ENCODE measurements at places on chromosomes 2 and 18. TPM values are rescaled to one million over a fixed set of nuclear protein-coding genes. Genes with fewer than 3 reads are reported as not detected.

GRCh38 chr2:151165105-151165684 lies 96.5 kb downstream of the RBM43 start:
- DNase-seq = peak; percentile 20

DNA sequence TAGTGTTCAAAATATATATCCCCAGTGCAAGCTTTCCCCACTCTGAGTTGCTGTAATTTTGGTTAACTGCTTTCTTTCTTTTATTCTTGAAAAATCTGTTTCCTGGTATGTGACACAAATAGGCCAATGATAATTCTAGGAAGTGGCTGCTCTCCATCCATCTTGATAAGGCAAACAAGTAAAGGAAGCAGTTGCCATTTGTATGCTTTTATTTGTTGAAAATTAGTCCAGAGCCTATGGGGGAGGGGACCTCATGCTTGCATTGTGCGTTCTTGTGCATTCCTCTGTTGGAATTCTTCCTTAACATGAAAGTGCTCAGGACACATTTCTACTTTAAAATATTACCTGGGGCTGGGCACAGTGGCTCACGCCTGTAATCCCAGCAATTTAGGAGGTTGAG lies 111.2 kb upstream of the FSHR start:
- DNase-seq = no peak

The ASPRV1 gene
- total RNA-seq = 39.5 TPM

The ACTG2 gene
- 5.1 TPM for total RNA-seq

GRCh38 chr2:88591698-88592097 lies 35.6 kb downstream of the EIF2AK3 start:
- no peak for DNase-seq

DNA sequence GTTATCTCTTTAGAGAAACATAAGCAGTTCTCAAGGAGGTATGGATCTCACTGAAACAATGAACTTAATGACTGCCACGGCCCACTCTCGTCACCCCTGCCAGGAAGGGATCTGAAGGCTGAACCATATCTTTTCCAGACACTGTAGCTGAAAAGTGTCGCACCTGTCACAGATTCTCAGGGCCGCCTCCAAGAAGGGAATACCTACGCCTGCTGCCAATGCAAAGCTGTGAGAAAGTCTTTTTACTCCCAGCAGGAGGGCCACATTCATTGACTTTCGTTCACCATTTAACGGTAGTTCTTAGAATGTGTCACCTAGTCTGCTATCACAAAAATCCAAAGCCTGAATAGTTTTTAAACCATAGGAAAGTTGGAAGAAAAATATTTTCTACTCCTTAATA lies 66.7 kb upstream of the SH3BP4 start:
- no peak for DNase-seq

DNA sequence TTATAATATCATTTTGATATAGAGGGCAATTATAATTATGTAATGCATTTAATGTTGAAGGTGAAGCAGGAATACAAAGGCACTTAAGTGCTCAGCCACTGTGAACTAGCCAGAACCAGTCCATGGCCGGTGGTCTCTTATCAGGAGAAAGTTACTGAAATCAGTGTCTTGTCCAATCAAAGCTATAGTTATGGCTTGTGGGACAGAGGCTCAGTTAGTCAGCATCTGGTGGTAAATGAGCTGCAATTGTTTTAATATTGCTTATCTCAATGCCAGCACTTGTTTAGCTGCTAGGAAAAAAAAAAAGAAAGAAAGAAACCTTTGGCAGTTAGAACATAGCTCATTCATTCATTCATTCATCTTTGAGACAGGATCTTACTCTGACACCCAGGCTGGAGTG lies 3.8 kb upstream of the ALS2 start:
- DNase-seq = no peak

DNA sequence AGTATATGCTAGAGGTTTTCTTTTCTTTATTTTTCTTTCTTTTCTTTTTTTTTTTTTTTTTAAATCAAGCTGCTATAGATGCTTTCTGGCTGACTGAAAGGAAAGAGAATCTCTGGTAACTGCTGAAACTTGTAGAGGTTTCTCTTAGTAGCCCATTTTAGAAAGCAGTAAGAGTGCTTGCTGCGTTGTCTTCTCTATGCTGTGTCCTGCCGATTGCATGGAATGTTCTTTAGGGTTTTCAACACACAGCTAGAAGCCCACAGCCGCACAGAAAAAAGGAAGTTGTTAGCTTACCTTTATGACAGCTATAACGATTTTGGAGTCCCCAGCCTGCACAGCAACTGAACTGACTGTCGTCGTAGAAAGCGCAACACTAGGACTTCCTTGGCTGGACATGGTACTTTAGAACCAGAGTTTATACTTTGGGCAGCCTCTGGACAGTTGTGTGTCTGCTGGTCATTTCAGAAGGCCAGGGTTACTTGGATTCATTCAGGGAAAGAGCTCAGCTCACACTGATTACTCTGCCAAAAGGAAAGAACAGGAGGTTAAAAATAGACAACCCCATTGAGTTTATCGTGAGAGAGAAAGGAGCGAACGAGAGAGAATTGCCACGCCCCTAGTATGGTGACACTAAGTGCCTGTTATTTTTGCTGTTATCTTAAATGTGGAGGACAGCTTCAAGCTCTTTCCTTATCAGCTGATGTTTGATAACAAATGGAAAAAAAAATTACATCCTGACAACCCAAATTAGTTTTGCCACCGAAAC lies at the start of gene CCDC141:
Gene CCDC141 (minus strand): TSS at position 592 of the 766 bp plus-strand sequence. CDS start 196 bp downstream, at position 396.
- no peak for DNase-seq

GRCh38 chr2:197514754-197515153 lies 1.1 kb upstream of the MOB4 start:
- DNase-seq = no peak

DNA sequence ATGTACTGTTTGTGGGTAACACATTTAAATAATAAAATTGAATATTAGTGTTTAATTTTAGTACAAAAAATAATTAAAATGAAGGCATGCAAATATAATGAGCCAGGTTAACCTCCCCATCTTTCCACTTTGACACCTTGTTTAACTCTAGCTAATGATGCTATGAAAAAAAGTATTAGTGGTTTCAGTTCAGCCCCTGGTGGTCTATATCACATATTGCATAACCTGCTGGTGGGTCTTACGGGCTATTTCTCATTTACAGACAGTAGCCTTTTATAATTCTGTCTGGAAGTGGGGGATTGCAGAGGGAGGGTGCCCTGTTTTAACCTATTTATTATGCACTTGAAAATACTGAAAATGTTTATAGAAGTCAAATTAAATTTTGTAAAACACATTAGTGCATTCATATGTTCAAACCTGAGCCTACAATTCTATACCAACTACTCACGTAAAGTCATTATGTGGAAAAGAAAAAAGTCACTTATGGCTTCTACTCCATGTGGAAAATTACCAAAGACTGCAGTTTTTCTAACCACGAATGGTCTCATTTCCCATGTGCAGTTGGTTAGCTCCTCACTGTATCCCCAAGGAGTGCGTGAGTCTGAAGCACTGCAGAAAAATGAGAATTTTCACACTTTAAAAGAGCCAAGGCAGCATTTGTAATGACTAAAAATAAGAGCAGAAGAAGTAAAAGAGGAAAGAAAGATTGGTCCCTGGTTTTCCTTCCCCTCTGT lies 381.0 kb downstream of the MTX2 start:
- DNase-seq = peak; percentile 59

- no peak for DNase-seq
Measured at GRCh38 chr2:128500138-128500800, 181.6 kb upstream of the HS6ST1 start.

GRCh38 chr18:39031647-39032046 lies 1466.0 kb upstream of the CELF4 start:
- DNase-seq = no peak

DNA sequence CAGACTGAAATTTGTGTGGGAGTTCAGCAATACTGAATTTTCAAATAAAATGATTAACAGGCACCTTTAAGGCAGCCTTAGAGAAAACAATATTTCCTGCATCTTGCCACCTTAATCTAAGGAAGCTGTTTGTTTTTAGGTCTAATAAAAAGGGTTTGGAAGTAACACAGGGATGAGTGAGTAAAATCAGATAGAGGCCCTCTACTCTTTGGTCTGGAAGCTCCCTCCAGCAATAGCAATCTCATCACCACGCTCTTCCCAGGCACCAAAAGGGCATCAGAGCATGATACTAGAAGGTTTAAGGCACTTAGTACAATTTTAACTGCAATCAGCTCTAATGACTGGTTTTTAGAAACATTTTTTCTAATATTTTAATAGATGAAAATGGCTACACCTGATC lies 155.6 kb downstream of the VWC2L start:
- no peak for DNase-seq

DNA sequence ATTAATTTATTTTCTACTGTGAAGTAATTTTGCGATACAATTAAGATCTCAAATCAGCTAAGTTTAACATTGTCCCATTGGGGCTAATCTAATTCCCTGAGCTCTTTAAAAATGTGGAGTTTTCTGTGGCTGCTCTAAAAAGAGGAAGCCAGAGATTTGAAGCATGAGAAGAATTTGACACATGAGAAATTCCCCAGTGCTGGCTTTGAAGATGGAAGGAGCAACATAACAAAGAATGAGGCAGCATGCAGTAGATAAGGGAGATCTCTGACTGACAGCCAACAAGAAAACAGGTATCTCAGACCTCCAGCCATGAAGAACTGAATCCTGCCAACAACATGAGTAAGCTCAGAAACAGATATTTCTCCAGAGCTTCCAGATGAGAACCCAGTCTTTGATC lies 308.4 kb downstream of the ZNF804A start:
- DNase-seq = no peak

The SCN1A gene
- total RNA-seq = 0.10 TPM

DNA sequence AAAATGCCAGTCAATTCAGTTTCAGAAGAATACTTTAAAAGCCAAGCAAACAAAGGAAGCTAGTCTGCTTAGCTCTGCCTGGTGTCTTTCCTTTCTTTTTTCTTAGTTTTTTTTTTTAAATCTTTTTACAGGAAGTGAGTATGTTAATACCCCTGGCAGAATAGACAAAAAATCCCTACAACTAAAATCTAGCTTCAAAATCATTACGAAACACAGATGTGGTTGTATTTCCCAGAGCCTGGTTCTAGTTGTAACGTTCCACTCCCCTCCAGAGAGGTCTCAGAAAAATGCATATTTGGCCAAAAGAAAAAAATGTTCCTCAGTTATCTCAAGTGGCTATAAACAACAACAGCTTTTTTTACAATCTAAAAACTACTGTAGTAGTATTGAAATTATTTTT lies 202.1 kb upstream of the RND3 start:
- DNase-seq = no peak

The HOXD10 gene
- 1.8 TPM for total RNA-seq

The LYPD6B gene
- 12.3 TPM for total RNA-seq

- DNase-seq = no peak
Measured at GRCh38 chr2:69368588-69368987, 18.4 kb downstream of the GFPT1 start.

GRCh38 chr2:173513107-173513727 lies 158.5 kb downstream of the CDCA7 start:
- no peak for DNase-seq

DNA sequence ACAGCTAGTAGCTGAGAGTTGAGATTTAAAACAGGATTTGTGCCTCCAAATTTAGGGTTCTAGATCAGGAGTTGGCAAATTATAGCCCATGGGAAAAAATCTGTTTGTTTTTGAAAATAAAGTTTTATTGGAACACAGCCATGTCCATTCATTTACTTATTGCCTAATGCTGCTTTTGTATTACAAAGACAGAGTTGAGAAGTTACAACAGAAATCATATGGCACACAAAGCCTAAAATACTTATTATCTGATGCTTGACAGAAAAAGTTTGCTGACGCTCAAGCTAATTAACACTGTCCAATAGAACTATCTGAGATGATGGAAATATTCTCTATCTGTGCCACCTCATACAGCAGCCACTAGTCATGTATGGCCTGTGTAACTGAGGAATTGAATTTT lies 229.1 kb upstream of the RASGRP3 start:
- no peak for DNase-seq

DNA sequence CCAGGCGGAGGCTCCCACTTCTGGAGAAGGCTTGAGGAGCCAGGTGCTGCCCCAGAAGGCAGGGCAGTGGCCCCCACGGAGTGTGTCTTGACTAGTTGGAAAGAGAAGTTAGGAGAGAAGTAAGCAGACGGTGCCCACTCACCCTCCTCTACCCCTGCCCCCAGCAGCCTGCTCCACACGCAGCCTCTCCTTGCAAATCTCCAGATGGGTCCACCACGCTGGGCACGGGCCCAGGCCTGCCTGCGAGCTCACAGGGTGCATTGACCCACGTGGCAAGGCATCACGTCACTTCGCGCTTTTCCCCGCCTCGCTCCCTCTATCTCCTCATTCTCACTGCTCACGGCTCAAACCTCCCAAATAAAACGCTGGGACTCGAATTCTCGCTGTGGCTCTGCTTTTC lies 71.8 kb upstream of the RAB12 start:
- DNase-seq = no peak

The HRH4 gene
- 0.30 TPM for total RNA-seq

- DNase-seq = no peak
Measured at GRCh38 chr2:159925975-159926374, 128.0 kb upstream of the CD302 start.

The CXCR4 gene
- total RNA-seq = 51.5 TPM

- DNase-seq = peak; percentile 65
Measured at GRCh38 chr2:97870396-97870843, 125.3 kb downstream of the TMEM131 start.

DNA sequence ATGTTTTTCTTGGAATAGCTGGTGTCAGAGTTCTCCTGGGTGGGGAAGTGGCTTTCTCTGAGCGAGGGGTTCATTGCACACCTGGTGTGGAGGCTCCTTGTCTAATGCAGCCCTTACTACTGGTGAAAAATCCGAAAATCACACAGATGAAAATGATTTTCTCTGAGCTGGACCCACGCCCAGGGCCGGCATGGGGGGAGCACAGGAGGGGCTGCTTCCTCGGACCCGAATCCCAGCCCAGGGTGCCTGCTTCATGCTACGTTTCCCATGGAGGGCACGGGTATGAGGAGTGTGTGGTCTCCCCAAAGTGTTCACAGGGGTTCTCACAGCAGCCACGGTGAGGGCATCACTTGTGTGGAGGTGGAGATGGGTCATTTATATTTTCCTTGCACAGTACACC lies 288.0 kb upstream of the HDAC4 start:
- no peak for DNase-seq

GRCh38 chr2:393711-394696 lies 106.1 kb upstream of the ALKAL2 start:
- peak; percentile 24 for DNase-seq

The UPP2 gene
- total RNA-seq = not detected

The NMUR1 gene
- total RNA-seq = 0.69 TPM

- no peak for DNase-seq
Measured at GRCh38 chr2:105912081-105912480, 167.4 kb downstream of the NCK2 start.

The ASIC4 gene
- total RNA-seq = 0.49 TPM

GRCh38 chr2:172710584-172711047 lies 25.0 kb upstream of the RAPGEF4 start:
- peak; percentile 27 for DNase-seq

DNA sequence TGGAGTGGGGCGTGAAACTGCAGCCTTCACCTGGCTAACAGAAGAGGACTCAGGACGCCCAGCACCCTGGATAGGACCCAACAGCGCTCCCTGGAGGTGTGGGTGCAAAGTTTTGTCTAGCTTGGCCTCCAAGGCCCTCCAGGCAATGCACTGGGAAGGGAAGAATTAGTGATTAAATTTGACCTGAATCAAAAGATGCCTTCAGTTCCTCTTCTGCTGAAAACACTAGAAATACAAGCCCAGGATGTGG lies 779 bp upstream of the TRIB2 start:
- DNase-seq = peak; percentile 78

The SPC25 gene
- 8.2 TPM for total RNA-seq

GRCh38 chr2:116696223-116696622 lies 1118.3 kb upstream of the DDX18 start:
- no peak for DNase-seq

- DNase-seq = no peak
Measured at GRCh38 chr2:11842336-11842735, 95.9 kb downstream of the LPIN1 start.

GRCh38 chr2:222651718-222652418 lies 4.0 kb downstream of the FARSB start:
- DNase-seq = peak; percentile 66
